ENCODE measurements at places on chromosomes 3 and 15.
A peak's percentile ranks its signal among the peaks of the same experiment; 100 is the strongest.

GRCh38 chr15:93382200-93382820, 293.3 kb upstream of the RGMA start:
- DNase-seq: no peak

DNA sequence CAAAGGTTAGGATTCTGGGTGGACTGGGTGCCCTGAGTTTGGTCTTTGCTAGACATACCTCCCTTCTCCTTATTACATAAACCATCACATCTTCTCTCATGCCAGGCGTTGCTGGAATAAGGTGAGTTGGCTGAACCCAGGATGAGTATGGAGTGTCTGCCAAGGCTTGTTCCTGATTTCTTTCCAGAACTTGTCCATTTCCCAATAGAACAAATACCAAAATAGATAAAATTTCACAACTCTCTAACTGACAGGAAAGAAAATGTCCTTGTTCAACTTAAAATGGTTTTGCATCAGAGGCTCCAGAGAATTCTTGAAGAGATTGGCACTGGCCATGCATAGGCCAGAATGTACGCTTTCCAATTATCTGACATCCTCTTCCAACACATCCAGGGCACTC, 291.9 kb downstream of the IGSF11 start:
- no peak for DNase-seq

GRCh38 chr3:45892161-45892560, 5.8 kb downstream of the CCR9 start:
- no peak for DNase-seq

GRCh38 chr15:56964182-56964581, 45.7 kb downstream of the TCF12 start:
- no peak for DNase-seq

DNA sequence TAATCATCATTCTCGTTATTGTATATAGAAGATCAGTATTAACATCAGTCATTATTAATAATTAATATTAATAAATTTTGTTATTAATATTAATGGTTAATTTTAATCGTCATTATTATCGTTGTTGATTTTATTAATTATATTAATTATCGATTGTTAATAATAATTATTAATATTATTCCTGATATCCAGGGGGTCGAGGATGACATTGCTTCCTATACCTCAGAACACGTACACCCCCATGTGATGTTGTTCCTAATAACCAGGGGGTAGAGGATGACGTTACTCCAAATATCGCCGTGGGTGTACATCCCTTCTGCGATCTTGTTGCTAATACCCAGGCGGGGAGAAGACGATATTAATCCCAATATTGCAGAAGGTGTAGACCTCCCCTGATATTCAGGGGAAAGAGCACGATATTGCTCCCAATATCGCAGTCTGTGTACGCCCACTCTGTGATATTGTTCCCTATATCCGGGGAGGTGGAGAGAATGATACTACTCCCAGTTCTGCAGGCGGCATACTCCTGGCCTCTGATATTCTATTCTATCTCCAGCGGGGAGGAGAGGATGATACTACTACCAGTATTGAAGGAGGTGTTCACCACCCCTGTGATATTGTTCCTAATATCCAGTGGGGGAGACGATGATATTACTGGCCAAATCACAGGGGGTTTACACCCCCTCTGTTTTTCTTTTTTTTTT, 22.3 kb upstream of the BMF start:
- DNase-seq: no peak

DNA sequence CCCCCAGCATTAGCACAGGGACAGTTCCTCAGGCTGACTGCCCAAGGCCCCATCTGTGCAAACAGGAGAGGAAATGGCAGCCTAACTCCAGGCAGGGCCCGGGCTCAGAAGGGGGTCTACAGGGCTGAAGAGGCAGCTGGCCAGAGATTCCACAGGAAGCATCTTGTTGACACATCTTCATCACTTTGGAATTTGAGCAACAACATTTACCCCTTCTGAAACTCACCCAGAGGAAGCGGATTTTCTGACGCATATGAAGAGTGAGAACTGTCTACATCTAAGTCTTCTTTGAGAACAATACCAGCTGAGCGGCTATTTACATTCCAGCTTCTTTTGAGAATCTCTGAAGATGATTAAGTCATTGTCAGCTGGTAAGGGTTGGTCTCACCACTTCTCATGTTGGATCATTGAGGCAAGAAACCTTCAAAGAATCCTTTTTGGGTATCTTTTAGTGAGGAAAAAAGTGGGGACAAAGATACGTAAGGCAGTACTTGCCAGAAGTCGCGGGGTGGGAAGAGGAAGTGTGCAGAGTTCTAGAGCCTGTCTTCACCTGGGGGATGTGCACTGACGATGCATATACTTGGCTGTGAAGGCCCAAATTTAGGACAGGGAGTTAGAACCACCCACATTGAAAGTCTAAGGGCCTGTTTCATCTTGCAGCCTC, 25.4 kb upstream of the SRP14 start:
- no peak for DNase-seq

DNA sequence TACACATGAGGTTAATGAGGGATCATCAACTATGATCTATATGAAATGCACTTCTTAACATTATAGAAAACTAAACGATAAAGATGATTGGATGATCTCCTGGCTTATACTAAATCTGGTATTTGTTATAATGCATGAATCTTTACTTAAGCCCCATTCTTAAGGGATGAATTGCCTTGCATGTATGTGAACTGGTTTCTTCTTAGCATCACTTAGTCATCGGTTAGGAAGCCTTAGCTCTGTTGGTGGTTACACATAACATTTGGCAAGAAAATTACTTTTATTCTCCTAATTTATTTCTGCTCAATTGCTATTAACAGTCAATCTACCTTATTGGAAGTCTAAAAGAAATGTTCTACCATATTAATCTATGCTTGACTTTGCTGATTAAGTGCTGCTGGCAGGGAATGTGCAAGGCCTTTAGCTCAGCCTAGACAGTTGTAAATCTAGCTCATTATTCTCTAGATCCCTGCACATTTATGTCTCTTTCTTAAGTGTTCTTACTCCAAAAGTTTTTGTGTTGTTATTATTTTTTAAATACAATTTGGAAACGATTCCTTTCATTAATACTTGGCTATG, 356.0 kb downstream of the ZPLD1 start:
- no peak for DNase-seq

- DNase-seq: no peak
These were observed 6.0 kb upstream of the LIPC start for GRCh38 chr15:58425834-58426233.

DNA sequence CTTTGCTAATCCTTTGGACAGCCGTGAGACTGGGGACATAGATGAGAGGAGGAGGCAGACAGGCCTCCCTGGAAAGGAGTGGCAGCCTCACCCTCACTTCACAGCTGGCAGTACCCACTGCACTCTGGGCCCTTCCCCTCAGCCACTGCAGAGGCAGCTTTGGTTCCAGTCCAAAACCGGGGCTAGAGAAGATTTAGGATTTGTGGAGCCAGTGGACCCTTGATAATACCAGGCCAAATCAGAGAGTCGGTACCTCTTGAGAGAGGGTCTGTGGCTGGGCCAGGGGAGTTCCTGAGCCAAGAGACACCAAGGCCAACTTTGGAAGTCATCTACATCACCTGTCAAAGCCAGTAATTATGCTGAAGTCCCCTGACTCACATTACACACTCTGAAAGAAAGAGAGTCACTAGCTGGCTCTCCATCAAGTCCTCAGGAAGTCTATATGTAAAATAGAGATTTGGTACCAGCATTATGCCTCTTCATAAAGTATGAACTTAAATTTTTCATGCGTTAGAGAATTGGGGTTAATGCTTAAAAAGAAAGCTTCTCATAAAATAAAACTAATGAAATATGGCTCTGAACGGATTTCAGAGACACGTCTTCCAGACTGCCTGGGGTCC, 244.1 kb upstream of the SEMA6D start:
- no peak for DNase-seq

GRCh38 chr3:160278210-160278609, 53.0 kb downstream of the C3orf80 start:
- no peak for DNase-seq

GRCh38 chr3:182636646-182637045, 156.7 kb upstream of the ATP11B start:
- no peak for DNase-seq

DNA sequence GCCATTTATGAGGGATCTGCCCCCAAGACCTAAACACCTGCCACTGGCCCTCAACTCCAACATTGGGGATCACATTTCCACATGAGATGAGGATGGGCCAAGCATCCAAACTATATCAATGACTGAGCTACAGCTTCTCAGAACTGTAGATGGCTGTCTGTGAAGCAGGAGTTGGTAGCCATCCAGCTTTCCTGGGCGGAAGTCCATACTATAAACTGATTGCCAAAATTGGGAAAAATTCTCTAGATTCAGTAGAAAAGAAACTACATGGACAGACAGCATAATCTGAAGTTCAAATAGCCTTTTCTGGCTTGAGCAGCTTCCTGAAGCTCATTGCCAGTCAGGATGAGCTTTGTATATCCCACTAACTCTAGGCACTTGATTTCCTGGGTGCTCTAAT, 214.7 kb upstream of the ZBTB20 start:
- DNase-seq: no peak

DNA sequence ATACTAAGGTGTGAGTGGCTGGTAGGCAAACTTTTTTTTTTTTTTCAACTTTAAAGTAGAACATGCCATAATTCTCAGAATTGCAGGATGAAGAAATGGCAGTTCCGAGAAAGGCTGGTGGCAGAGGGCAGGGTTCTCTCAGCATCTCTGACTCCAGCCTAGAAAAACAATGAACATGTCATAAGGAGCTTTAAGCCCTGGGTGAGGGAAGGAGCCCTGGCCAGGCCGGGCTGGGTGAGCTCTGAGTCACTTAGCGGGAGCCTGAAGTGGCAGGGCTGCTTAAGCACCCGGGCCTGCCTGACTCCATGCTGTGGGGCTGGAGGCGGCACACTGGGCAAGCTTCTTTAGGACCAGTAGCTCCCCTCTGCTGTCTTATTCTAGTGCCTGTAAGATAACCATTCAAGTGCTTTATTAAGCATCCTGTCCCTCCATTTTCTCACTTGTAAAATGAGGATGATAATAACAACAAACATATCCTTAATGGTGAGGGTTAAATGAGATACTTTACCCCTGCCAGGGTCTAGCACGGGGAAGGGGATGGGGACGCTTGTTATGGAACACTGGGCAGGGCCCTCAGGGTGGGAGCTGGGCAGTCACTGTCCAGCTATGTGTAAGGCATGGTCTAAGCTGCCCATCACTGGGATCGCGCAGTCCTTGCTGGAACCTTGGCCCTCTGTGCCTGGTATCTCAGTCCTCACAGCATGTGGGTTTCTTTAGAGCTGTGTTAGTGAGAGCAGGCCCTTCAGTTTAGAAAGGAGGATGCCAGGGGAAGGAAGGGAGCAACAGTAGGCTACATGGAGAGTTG, 18.4 kb downstream of the SMAD6 start:
- DNase-seq: peak; percentile 90

DNA sequence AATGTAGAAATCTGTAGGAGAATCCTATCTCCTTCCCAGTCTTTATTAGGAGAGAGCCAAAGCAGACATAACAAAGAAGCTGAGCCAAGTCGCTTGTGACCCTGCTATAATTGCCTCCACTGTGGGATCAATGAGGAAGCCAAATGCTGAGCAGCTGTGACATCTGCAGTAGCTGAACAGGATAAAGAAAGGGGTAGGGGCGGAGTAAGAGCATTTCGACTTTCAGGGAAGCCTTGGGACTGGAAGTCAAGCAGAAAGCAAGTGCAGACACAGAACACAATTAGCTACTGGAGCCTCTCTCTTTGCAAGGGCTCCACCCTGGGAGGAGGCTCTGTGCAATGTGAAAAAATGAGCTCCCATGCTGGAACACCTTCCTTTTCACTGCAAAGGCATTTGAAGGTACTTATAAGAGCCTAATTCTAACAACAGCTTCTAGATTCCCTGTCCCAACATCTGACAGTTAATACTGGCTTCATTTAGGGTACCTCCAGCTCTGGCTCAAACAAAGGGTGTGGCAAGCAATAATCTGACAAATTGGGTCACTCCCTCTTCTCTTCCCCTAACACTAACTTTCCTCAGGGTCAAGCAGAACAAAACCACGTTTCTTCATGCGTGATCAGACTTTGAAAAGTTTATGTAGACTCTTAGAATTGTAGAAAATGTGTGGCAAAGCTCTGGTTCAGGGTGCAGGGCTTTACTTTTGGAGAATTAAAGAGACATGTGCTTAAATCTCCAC, 166.4 kb downstream of the CADPS start:
- DNase-seq: no peak

GRCh38 chr3:32460031-32460749, 42.5 kb downstream of the CMTM6 start:
- no peak for DNase-seq

DNA sequence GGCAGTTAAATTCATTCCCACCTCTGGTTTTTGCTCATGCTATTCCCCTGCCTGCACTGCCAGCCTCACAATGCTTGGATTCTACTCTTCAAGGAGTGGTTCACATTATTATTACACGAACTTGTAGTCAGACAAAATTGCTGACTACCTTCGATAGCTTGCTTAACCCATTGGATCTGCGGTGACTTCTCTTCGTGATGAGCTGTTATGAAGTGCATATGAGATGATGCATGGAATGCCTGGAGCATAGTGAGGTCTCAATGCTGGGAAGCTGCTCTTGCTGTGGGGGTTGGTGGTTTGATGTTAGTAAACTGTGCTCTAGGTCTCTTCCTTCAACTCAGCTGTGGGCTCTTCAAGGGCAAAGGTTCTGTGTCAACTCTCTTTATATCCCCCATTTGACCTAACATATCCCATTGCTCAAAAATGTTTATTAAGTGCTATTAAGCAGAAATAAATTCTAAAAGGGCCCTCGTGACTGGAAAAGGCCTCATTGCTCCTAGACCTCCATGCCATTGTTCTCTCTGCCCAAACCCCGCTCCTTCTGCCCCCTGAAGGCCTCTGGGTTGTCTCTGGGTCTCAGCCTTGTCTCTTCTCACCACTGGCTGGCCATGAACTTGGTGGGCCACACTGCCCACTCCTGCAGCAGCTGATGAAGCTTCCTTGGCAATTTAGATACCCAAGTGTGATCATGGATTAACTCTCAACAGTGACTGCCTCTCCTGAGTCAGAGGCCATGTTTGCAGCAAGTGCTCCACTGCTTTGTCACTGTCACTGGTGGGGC, 4.5 kb upstream of the SLCO2A1 start:
- DNase-seq: no peak

- no peak for DNase-seq
These were observed 490.9 kb downstream of the OCA2 start for GRCh38 chr15:27608248-27608647.

DNA sequence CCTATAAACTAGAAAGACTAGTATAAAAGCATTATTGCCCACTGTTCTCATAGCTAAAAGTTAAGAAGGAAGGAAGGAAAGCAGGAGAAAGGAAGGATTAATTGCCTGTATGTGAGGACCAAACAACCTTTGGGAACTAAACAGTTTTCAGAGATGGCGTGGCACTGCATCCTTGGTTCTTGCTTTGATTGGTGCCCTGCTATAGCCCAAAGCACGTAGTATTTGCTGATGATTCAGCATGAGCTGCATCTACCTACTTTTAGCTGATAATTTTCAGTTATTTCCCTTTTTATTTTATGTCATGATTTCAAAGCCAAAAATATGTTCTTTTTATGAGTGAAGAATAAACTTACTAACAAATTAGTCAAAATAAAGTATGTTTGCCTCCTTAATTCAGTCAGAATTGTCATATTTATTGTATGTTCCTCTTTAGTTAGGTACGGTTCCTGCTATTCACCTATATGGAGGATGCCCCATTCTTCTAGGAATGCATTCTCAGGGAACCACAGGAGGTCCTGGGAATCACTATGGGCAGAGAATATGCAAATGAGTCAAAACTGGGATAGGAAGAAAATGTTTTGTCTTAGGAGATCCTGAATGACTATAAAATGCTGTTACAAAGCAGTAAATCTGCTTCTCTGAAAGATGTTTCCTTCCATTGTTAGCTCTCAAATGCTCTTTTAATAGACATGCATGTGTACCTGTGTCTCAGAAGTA, 65.4 kb upstream of the THSD4 start:
- no peak for DNase-seq
